ENCODE measurements at places on chromosomes 6 and 20.
A peak's percentile ranks its signal among the peaks of the same experiment; 100 is the strongest.

GRCh38 chr6:150238336-150238741 lies 95.5 kb downstream of the PPP1R14C start:
- ATAC-seq, result no peak

- peak; percentile 82 for ATAC-seq
These were observed 137.2 kb downstream of the MAP3K4 start for GRCh38 chr6:161128680-161129196.

DNA sequence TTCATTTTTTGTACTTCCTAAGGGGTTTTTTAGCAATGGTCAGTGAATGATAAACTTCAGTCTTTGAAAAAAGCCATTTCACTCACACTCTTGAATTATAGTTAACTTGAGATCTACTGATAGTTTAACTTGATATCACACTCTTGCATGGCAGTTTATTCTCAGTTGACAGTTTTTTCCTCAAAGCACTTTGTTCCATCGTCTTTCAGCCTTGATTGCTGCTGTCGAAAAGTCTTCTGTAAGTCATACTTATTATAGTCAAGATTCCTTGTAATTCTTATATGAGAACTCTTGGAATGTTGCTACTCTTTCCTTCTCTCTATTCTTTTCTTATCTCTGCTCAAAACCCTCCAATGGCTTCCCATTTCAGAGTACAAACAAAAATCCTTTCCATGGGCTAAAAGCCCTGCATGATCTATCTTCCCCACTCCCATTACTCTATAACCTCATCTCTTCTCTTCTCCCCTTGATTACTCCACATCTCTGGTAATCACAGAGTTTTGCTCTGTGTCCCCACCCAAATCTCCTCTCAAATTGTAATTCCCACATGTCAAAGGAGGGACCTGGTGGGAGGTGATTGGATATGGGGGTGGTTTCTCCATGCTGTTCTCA lies 31.2 kb downstream of the ZHX3 start:
- ATAC-seq, result no peak

DNA sequence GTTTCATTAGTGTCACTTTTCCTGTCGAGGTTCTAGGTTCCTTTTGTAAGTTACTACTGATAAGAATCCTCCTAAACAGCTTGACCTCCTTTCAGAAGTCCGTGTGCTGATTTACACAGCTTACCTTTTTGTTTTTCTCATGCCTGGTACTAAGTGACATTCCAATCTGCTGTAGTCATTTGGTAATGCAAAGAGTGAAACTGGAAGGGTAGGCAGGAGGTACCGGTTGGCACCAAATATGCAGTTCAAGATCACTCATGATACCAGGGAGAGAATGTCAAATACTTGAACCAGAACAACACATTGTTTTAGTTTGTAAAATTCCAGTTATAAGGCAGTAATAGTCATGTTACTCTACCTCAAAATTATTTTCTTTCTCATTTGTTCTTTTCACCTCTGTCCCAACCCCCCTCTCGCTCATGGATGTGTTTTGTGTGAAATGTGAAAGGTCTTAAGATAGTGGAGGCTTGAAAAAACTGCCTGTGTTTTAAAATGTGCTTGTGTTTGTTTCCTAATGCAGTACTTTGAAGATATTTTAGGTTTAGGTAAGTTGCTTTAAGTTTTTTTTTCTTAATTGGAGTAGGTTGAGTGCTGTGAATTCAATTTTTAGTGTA lies 23.2 kb downstream of the AFDN start:
- ATAC-seq, result peak; percentile 90

DNA sequence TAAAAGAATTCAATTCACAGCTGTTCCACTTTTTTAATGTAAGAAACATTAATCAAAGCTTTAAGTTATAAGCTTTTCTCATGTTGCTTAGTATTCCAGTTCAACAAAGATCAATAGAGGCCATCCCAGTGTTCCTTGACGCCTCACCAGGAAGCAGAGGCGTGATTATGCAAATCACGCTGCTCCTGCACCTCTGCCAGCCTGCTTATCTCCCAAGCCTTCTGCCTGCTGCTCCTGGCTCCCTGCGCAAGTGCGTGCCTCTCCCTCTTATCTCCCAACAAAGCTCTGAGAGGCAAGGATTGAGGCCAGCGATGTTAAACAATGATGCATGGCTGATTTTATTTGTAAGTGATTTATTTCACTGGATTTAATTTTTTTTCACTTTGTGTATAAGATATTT lies 42.8 kb downstream of the INSM1 start:
- no peak for ATAC-seq

DNA sequence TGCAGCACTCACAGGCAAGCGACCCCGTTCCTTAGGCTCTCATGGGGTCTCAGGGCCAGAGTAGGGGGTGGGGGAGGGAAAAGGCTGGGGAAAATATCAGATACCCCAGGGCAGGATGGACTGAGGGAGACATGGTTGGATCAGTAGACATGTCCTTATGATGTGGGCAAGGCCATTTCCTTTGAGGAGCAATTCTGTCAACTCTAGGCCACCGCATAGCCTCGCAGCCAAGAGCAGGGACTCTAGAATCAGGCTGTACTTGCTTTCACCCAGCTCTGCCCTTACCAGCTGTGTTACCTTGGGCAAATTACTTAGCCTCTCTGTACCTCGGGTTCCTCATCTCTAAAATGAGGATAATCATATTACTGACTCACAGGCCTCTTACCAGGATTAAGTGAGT lies 2.2 kb upstream of the MAPK13 start:
- ATAC-seq, result no peak

- peak; percentile 48 for ATAC-seq
These were observed 43.2 kb upstream of the OSTM1 start for GRCh38 chr6:108117427-108118358.

DNA sequence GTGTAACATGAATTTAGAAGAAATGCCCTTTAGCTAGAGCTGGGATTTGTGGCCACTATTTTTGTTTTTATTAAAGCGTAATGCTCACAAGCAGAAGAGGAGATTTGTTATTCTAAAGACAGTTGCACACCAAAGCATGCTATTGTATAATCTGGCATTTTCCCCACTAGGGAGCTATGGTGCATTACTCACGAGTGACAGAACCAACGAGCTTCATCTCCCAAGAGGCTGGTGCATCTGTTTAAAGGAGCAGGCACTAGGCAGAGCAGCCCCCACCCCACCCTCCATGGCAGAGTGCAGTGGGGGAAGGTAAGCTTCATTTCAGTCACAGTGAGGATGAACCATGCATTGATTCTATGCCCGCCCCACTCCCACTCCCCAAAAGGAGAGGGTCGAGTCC lies 287.3 kb upstream of the TSHZ2 start:
- ATAC-seq, result no peak

GRCh38 chr20:3794701-3795420 lies 1.2 kb upstream of the CDC25B start:
- ATAC-seq, result no peak

All from activated T-helper 17 cell treated with anti-CD3 and anti-CD28 coated beads, Interleukin-2, amount 50 U/mL, for 72 hours (primary cell).